HCT116 (cell line): ENCODE measurements at places on chromosomes 11 and 22.

DNA sequence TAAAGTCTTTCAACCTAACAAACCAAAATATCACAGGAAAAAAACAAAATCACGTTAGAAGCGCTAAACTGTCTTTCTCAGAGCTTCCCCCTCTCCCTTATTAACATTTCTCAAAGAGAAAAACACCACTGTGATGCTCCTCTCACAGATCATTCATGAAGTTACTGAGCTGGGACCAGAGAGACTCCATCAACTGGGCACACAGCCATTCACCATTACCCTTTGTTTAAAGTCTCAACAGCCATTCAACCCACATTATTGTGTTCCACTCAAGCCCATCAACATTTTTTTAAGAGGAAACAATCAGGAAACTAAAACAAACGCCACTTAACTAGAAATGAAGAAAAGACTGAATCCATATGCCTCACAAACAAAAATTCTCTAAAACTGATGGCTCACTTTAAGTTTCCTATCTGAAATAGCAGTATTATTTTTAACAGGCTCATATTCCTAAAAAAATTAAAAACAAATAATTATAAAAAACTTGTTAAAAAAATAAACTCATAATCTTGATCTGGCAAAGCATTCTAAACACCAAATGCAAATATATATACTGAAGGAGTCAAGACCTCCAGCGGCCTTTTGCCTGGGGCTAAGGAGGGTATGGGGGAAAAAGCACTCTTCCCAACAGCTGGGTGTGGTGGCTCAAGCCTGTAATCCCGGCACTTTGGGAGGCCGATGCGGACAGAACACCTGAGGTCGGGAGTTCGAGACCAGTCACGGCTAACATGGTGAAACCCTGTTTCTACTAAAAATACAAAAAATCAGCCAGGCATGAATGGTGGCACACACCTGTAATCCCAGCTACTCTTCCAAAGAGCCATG is 14.0 kb downstream of the CELF1 start:
- DNase-seq = no peak

GRCh38 chr22:42933485-42934091 is 76.5 kb upstream of the ARFGAP3 start:
- DNase-seq = no peak

DNA sequence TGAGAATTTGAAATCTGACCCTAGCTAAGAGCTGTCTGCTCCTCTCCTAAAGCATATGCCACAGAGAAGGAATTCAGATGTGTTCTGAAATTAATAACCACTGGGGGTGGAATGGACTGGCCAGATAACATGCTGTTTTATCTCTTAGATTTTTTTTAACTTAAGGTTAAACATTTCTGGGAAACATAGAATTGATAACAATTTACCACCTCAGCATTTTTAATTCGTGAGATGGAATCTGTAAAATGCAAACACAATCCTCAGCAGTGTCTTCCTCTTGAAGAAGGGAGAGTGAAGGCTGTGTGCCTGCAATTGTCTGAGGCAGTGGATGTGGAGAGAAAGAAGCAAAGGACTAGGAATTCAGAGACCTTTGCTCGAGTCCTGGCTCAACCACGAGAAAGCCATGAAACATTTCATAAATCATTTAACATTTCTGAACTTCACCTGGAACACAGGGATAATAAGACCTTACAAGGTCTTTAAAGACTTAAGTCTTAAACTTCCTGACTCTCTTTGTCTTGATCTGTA is at the start of gene SLC5A12:
Gene SLC5A12, minus strand, starts transcription at position 113 of the 528 bp plus-strand sequence. CDS start 346 bp downstream, outside the sequence.
- no peak for DNase-seq

GRCh38 chr11:36628765-36629244 is 30.8 kb upstream of the RAG2 start:
- DNase-seq = no peak

DNA sequence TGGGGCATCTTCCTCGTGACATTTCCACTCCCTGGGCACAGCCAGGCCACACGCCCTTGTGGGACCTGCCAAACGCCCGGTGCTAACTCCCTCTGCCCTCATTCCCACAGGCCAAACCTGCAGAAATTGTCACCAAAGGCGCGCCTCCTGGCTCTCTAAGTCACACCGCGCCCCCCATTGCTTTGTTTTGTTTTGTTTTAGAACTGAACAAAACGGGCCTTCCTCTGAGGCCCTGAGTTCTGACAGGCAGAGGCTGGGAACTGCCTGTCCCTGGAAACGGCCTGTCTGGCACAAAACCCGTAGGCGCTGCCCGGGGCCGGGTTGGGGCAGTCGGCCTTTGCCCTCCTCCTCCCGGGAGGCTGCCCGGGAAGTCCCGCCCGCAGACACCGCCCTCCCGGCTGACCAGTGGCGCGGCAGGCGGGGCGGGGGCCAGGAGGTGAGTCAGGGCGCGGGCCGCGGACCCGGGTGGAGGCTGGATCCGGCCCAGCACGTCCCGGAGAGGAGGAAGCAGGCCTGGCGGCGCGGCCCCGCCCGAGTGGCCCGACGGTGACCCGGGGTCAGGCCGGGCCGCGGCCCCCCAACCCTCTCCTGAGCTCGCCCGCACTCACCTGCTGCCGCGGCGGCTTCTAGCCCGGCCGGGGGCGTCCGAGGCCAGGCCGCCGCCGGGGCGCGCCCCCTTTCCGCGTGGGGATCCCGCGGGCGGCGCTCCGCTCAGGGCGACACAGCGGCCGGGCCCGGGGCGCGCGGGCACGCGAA is 465 bp downstream of the SUN2 start:
- DNase-seq = no peak

DNA sequence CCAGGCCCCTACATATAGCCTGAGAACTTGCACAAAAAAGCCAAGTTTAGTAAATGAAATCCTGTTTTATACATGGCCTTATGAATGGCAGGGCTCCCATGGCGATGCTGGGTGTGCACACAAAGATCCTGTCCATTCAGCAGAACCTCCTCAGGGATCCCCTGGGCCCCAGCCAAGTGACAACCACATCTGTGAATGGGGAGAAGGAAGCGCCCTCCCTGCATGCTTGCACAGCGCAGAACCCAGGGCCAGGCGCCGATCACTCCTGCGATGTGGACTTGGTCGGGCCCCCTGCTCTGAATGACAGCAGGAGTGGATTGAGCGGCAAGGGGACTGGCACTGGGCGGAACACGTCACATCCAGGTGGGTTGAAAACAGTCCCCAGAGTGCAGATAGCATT is 4.5 kb upstream of the CDC42EP2 start:
- DNase-seq = no peak
